ENCODE measurements at places on chromosomes 4 and X. TPM values are rescaled to one million over a fixed set of nuclear protein-coding genes. Genes with fewer than 3 reads are reported as not detected.

The TBX22 gene
- 16.5 TPM for polyA plus RNA-seq

The NUDT11 gene
- polyA plus RNA-seq, result 24.4 TPM

The XAGE3 gene
- polyA plus RNA-seq, result not detected

The MAGEA9B gene
- polyA plus RNA-seq, result not detected

- DNase-seq, result no peak
Observed at GRCh38 chr4:3658530-3658913, 107.7 kb upstream of the ADRA2C start.

The AKAP14 gene
- not detected for polyA plus RNA-seq

DNA sequence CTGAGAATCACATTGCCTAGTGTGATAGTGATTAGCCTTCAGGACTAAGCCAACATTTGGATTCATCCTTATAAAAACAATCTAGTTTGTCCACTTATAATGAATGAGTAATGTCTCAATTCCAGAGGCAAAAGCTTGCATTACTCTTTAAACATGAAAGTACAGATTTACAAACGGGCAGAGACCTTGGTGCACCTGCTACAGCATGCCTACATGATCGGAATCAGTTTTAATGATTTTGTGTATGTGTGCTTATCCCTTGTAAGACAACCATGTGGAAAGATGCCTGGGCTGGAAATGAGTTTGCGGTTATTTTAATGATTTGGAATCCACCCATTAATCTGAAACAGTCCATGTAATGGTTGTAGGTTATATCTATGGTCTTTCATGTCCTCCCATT lies 572.7 kb downstream of the KLHL13 start:
- no peak for DNase-seq

DNA sequence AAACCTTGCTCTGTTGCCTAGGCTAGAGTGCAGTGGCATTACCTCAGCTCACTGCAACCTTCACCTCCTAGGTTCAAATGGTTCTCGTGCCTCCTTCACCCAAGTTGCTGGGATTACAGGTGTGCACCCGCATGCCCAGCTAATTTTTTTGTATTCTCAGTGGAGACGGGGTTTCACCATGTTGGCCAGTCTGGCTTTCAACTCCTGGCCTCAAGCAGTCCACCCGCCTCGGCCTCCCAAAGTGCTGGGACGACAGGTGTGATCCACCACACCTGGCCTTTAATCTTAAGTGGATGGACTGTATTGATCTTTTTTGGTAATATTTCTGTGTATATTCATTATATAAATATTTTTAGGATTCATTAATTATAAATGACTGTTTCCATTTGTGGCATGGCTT lies 158.7 kb upstream of the CXorf51A start:
- DNase-seq, result no peak

DNA sequence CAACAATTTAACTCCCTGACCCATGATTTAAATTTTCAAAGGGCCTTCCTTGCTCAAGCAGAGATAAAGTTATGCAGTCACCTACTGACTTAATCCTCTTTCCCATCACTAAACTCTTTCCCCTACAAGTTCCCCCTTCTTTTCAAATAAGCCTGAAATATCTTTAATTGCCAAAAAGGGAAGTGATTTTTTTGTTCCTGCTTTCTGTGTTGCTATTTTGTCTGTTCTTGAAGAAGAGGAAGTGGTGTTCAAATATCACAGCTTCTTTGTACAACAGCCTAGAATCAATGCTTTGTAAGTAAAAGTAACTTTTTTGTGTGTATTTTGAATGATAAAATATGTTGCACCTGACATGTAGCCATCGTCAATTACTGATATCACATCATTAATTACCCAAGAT lies 595.9 kb downstream of the CENPC start:
- DNase-seq, result no peak

GRCh38 chrX:37476571-37477170 lies 94.8 kb upstream of the LANCL3 start:
- DNase-seq, result no peak

DNA sequence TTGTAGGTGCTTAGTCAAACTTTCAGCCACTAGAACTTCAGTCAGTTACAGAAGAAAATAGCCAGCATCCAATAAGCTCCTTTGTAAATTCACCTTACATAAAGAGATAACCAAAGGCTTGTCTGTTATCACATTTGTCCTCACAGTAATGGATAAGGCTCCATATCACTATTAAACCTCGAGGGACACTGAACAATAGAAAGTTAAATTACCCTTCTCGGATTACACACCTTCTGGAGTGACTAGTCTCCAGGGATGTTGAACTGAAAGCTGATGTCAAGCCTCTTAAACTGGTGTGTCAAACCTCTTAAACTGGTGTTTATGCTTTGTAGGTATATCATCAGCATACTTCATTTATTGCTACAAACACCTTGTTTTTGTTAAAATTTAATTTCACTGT lies 639.0 kb downstream of the CENPC start:
- no peak for DNase-seq

The CAPN6 gene
- polyA plus RNA-seq, result 57.0 TPM

DNA sequence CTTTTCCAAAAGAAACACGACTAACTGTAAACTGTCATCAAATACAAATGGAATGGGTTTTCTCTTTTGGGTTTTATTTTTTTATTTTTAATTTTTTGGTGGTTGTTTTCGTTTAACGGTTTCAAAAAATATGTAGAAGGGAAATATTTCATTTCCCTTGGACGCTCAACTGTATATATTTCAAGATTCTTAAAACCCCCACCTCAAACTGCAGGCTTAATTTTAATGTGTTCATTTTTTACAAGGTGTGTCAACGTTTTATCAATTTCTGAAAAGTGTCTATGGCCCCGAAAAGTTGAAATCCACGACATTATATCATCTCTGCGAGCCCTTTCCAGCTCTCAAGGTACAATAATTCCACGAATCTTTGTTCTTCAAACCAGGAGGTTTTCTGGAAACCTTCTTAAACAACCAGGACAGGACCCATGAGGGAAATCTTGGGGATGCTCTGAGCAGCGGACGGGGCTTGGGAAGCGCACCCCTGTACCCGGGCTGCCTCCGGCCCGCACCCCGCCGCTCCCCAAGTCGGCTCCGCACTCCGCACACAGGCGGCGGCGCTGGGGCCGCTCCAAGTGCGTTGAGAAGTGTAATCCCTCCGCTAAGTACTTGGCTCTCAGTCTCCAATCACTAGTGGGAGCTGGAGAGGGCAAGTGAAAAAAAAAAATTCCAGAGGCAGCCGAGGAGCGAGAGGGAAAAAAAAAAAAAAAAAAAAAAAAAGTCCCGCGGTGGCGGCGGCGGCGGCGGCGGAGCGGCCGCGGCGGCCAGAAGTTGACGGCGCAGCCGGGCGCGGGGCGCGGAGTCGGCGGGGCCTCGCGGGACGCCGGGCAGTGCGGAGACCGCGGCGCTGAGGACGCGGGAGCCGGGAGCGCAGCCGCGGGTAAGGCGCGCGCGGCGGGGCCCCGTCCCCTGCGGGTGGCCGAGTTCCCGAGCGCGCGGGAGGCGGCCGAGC lies at the start of gene BMPR1B:
BMPR1B (plus strand) TSS at position 764 of the 949 bp plus-strand sequence. CDS start 346,470 bp downstream, outside the sequence.
- DNase-seq, result no peak

DNA sequence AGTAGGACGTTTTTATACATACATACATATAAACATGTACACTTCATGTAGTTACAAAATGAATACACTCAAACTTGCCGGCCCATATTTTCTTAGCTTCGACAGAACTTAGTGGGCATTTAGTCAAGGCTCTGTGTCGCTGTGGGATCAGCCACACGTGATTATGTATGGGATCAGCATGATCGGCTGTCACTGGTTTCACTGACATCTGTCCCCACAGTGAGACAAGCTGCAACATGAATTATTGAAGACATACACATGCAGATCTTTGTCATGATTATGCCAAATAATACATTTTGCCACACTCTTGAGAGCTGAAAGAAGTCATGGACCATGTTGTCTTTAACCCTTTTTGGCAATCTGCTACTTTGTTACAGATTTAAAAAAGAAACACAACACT lies 38.2 kb upstream of the NAA11 start:
- DNase-seq, result no peak

- DNase-seq, result no peak
Observed at GRCh38 chr4:100386270-100386669, 131.6 kb downstream of the EMCN start.

The FABP2 gene
- polyA plus RNA-seq, result not detected

GRCh38 chrX:16368696-16369095 lies 201.4 kb downstream of the MAGEB17 start:
- DNase-seq, result no peak

The GPR82 gene
- polyA plus RNA-seq, result 0.09 TPM

DNA sequence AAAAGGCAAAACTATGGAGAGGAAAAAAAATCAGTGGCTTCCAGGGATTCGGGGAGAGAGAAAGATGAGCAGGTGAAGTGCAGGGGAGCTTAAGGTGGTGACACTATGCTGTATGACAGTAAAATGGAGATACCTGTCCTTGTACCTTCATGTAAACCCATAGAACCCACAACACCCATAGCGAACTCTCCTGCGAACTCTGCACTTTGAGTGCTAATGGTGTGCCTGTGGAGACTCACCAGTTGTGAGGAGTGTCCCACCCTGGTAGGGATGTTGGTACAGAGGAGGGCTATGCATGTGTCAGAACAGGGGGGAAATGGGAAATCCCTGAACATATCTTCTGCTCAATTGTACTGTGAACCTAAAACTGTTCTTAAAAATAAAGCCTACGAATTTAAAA lies 42.8 kb downstream of the HMX1 start:
- no peak for DNase-seq

The DCHS2 gene
- 6.5 TPM for polyA plus RNA-seq

The TSPYL2 gene
- polyA plus RNA-seq, result 31.2 TPM

The HELT gene
- not detected for polyA plus RNA-seq

GRCh38 chrX:150966235-150966634 lies 16.9 kb upstream of the HMGB3 start:
- no peak for DNase-seq

DNA sequence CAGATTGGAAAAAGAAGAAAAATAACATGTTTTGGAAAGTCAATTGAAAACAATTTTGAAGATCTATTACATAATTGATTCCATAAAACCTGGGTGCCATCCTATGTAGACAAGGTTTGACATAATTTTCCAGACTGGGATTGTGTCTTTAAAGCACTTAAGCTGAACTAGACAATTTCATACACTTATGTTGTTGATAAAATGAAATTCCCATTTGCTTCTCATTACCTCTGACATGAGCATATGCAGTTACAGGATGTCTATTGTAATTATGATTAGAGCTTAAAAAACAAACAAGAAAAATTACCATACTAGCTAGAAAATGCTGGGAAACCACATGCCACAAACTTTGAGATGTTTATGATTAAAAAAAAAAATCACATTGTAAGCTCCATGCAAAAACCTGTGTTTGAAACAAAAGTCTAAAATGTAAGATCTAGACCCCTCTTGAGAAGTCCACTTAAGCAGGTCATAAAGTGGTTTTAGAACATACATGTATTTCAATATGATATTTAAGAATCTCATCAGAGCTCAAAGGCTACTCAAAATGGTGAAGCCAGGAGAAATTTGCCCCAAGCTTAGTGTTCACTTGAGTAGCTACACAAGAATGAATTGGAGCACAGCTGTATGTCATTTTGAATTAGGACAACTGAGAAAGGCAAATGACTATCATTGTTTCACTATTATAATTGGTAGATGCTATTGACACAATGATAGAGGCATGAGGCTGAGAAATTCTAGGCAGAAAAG lies 181.1 kb upstream of the PABPC4L start:
- DNase-seq, result no peak

DNA sequence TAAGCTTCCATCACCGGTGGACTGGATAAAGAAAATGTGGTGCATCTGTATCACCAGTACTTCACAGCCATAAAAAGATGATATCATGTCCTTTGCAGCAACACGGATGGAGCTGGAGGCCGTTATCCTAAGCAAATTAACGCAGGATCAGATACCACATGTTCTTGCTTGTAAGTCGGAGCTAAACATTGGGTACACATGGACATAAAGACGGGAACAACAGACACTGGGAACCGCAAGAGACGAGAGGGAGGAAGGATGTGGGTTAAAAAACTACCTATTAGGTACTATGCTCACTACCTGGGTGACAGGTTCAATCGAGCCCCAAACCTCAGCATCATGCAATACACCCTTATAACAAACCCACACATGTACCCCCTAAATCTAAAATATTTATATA lies 16.3 kb upstream of the IDS start:
- no peak for DNase-seq

GRCh38 chr4:73170518-73171198 lies 87.9 kb downstream of the ANKRD17 start:
- DNase-seq, result no peak

DNA sequence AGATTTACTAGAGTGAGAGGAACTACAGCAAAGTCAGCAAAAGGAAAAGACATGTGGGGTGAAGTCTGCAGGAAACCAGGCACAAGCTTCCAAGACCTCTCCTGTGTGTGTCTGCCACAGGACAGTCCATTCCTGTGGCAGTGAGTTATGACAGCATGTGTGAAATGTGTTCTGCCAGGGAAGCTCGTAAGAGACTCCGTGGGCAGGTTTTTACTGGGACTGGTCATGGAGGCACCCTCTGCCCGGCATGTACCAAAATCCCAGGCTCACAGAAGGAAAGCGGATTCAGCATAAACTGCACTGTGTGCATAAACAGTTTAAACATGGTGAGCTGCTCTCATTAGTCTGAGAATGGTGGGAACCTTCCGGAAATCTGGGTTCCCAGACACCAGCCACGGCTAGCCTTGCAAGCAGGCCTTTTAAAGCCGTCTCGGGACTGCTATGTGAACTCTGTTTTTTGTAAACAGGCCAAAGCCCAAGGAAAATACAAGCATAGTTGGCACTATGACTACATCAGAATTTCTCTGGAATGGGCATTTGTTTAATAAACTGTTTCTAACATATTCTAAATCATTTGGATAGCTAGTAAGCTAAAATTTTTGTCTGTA lies 288.5 kb downstream of the TENM3 start:
- DNase-seq, result no peak

The SOX3 gene
- polyA plus RNA-seq, result not detected

The CSN1S1 gene
- polyA plus RNA-seq, result 0.19 TPM

The CFAP97 gene
- 41.4 TPM for polyA plus RNA-seq

- DNase-seq, result no peak
Observed at GRCh38 chrX:17563076-17563475, 174.2 kb upstream of the SCML1 start.

DNA sequence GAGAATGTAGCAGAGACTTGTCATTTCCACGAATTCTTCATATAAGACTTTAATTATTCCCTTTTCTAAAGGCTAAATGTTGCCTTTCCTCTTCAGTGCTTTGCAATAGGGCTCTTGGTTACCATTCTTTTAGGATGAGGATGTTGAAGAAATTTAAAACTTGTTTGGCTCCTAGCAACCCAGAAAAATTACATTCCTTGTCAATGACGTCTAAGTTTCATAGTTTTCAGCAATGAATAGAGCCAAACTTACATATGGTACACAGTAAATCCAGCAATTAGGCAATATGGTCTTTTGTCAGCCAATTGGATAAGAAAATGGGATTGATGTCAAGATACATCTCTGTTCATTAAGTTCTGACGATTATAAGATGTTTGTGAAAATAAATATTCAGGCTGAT lies 1639.6 kb upstream of the PCDH10 start:
- DNase-seq, result no peak
